ENCODE measurements at places on chromosomes 3 and 15.

- DNase-seq, result no peak
These were observed 49.8 kb upstream of the SLC6A1 start for GRCh38 chr3:10942690-10943205.

DNA sequence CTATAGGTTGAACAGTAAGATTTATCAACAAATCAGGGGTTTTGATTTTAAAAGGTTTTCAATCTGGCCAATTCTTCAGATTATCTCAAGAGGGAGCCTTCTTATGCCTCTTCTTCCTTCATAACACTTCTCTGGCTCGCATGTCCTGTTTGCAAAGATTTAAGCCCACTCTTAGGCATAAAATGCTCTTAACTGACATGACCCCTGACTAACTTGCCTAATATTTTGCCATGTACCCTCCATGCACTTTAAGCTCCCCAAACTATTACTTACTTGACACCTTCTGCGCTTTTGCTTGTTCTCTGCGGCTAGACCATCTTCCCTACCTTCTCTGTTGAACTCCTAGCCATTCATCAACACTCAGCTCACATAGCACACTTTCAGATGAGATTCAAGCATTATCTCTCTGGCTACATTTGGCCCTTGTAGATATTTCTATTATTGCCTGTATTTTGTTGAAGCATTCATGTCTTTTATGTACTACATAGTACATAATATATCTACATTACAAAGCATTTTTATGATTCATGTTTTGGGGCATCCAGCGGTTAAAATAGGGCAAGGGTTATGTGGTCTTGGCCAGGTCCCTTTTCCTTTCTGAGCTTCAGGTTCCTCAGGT, 1.0 kb upstream of the ARIH1 start:
- no peak for DNase-seq

- DNase-seq, result no peak
These were observed 352.1 kb upstream of the ALCAM start for GRCh38 chr3:105014631-105015030.

DNA sequence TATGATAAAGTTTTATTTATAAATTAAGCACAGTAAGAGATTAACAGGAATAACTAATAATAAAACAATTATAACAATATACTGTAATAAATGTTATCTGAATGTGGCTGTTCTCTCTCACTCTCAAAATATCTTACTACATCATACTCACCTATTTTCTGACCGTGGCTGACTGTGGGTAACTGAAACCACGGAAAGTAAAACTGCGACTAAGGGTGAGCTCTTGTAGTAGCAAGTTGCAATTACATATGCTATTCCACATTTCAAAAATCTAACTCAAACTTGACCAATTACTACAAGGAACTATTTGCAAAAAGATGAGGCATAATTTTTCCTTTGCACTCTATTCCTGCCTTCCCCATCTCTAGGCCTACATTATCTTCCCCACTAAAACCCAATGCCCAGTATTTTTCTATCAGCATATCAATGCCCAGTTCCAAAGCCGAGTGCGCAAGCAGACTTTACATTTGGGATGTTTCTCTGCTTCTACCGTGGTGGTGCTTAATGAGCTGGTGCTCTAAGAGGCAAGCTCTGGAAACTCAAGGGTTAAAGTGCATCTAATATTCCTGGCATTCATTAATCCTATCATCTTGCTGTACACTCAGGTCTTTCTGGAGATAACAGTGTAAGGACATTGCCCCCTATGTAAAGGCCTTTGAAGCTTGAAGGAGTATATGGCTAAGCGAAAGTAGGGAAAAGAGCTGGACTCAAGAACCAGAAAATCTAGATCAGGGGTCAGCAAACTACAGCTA, 6.7 kb downstream of the PCYT1A start:
- DNase-seq, result no peak

- no peak for DNase-seq
These were observed 680 bp downstream of the GOLIM4 start for GRCh38 chr3:168094877-168095610.

DNA sequence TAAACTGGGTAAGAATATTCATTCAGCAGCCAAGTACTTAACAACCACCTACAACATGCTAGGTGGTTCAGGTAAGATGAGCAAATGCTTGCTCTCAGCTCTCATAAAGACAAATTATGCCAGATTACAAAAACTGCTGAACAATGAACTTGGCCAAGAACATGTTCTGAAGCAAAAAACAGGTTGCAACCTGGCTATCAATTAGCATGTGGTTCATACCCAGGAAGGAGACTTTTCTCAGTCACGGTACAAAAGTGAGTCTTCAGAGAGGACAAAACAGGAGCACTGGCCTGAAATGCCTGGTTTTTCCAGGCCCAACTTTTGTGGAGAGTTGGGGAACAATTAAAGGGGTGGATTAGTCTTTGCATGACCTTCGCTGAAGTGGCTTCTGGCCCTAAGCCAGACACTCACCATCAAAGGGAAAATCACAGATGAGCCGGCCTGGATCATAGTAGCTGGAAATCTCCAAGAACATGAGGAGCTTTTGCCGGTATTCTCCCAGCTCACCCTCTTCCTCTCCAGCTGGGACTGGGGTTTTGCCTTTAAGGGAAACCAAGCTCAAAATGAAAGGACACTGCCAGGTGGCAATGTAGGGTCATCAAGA, 7.6 kb upstream of the PLA2G4F start:
- DNase-seq, result no peak

DNA sequence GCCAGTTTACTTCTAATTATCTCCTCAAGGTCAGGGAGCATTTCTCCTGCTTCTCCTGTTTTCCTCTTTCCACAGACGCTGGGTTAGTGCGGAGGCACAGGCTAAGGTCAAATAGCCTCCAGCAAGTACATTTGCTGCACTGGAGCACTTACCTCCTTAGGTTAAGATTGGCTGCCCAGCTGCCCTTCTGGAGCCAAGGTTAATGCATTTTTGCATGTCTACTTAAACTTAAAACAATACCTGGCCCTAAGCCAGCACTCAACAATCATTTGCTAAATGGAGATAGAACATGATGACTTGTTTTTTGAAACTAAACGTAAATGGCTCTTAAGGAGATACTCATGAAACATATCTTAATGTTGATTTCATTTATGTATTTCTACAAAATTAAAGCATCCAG, 83.5 kb downstream of the SSR3 start:
- no peak for DNase-seq

GRCh38 chr3:105366326-105367062, at the start of gene ALCAM:
TSS of gene ALCAM (plus strand) at chr3:105366909.
- DNase-seq, result peak; percentile 70

GRCh38 chr3:58414538-58415197, 19.0 kb downstream of the PDHB start:
- peak; percentile 36 for DNase-seq

All from activated CD4-positive, alpha-beta T cell treated with anti-CD3 and anti-CD28 coated beads, Interleukin-2, amount 50 U/mL, for 1 hour (primary cell).